ENCODE measurements at places on chromosomes 13 and 19.
A peak's percentile ranks its signal among the peaks of the same experiment; 100 is the strongest.

- DNase-seq = no peak
These were observed 194.0 kb downstream of the SHISA2 start for GRCh38 chr13:25857830-25858229.

DNA sequence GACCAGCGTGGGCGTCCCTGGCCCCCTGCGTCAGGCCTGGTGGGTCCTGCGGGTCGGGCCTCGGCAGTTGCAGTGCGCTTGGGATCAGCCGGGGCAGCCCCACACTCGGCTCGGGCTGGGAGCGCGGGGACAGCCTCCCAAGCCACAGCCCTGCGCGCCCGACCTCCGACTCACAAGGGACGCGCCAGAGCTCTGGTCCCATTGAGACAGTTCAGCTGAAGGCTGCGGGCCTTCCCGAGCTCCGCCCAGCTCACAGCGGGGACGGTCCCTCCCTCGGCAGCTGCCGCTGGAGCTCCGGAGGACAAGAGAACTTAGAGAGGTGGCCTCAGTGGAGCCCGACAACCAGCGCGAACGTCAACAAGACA, 45.7 kb upstream of the ZNF730 start:
- DNase-seq = no peak

- no peak for DNase-seq
These were observed 79.5 kb downstream of the RUBCNL start for GRCh38 chr13:46307554-46307953.

GRCh38 chr19:30090963-30091362, 148.9 kb downstream of the URI1 start:
- DNase-seq = no peak

DNA sequence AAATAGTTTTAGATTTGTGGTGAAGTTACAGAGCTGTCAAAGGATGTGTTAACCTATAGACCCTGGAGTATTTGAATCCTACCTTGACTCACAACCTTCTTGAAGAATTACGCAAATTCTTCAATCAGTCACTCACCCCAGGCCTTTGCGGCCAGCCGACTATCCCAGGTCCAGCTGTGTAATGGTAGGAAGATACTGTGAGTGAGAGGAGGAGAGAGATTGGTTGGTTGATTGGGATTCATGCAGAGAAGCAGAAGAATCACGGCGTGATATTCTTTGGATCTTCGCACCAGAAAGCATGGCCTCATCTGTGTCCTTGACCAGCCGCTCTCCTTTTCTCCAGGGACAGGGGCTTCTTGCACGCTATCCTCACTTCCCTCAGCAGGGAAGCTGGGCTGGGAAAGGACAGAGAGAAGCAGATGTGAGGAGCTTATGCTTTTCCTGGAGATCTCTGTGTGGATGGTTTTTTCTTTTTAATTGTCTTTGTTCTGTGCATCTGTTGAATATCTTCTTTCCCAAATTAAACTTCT, 249.1 kb downstream of the GGACT start:
- DNase-seq = no peak

DNA sequence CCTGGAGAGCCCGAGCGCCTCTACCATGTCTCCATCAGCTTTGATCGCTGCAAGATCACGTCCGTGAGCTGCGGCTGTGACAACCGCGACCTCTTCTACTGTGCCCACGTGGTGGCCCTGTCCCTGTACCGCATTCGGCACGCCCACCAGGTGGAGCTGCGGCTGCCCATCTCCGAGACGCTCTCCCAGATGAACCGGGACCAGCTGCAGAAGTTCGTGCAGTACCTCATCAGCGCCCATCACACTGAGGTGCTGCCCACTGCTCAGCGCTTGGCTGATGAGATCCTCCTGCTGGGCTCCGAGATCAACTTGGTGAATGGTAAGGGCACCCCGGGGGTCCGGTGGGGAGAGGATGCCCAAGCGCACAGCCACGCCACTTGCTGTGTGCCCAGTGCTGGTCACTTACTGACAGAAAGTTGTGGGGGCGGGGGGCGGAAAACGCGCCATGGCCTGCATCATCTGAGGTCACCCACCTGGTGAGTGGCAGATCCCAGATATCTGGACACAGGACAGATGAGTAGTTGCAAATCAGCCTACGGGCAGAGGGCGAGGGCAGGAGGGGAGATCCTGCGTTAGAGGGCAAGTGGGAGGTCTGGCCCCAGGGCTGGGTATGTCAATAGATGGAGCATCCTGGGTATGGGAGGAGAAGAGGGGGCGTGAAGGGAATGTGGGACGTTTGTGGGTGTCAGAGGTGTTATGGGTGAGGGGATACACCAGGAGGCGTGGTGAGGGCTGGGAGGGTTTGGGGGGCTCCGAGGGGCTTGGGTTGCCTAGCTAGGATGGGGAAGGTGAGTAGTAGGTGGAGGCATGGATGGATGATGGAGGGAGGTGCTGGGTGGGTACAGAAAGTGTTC, 9.8 kb downstream of the ZSWIM4 start:
- DNase-seq = no peak

- no peak for DNase-seq
These were observed 155.0 kb downstream of the POSTN start for GRCh38 chr13:37443538-37443937.

DNA sequence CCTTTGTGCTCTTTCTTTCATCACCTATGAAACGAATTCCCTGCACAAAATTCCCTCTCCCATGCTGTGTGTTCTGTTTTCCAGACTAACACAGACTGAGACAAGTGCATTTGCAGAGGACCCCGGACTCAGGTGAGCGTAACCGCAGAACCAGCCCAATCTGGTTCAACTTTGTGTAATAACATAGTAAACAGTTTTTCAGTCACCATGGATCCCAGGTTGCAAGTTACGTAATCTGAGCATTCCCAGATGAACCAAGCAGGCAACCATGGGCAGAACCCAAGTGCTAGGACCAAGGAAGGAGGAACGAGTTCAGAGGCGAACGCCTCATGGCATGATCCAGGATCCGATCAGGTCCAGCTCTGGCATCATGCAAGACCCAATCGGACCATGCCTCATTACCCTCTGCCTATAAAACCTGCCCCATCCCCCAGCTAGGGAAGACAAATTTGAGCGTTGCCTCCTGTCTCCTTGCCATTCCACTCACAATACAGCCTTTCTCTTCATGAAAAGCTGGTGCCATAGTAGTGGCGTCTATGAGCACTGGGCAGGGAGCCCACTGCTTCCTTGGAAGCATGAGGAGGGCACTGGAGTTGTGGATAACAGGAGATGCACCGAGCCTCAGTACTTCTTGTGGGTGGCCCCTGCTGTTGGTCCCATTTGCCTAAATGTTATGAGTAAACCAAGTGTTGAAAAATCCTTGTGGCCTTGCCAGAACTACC, 107.6 kb downstream of the ABCC4 start:
- DNase-seq = no peak

GRCh38 chr13:73708393-73708985, 425.7 kb downstream of the KLF12 start:
- DNase-seq = no peak

- DNase-seq = no peak
These were observed 198.4 kb downstream of the DLEU7 start for GRCh38 chr13:50645092-50645491.

DNA sequence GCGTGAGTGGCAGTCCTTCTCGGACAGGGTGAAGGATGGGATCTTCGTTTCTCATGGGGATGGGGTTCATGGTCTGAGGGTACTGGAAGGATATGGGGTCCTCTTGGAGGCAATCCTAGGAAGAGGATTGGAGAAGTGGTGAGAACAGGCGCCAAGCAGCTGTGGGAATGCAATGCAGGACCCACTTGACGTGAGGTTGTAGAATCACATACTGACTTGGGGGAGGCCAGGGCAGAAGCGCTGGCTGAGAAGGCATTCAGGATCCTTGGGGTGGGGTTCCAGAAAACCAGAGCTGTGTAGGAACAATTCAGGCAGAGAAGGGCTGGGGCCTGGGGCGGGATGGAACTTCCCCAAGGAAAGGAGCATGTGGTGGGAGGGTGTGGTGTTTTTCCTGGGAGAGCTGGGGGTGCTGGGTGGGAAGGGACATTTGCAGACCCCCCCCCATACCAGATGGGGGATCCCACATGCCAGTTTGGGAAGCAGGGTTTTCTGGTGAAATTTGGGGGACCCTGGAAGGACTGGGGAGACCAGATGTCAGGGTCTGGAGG, 852 bp downstream of the KLK1 start:
- no peak for DNase-seq

DNA sequence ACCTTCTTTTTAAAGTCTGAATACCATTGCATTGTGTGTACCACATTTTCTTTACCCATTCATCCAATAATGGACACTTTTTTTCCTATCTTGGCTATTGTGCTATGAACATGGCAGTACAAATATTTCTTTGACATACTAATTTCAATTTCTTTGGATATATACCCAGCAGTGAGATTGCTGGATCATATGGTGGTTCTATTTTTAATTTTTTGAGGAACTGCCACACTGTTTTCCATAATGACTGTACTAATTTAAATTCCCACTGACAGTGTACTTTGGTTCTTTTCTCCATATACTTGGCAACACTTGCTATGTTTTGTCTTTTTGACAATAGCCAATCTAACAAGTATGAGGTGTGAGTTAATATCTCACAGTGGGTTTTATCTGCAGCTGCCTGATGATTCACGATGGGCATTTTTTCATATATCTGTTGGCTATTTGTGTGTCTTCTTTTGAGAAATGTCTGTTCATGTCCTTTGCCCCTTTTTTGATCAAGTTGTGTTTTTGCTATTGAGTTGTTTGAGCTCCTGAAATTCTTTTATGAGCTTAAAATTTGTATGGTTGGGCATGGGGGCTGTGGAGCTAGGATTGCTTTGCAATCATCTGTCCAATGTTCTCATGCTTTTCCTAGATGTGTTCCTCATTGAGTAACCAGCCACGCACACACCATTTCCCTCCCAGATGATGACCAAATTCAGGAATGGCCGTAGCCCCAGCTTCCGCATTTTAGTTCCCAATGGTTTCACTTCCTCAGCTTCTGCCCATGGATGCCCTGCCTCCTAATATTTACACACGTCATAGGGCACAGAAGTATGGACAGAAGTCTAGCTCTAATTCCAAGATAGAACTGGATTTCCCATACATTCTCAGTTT, 380.0 kb upstream of the SGCG start:
- DNase-seq = no peak

- no peak for DNase-seq
These were observed 647.2 kb upstream of the KLHL1 start for GRCh38 chr13:70755456-70755855.

GRCh38 chr13:101499406-101499805, 46.9 kb downstream of the ITGBL1 start:
- no peak for DNase-seq

GRCh38 chr13:98998831-98999638, 21.2 kb upstream of the DOCK9 start:
- DNase-seq = no peak

GRCh38 chr19:55216461-55217198, 7.3 kb upstream of the PTPRH start:
- DNase-seq = no peak

DNA sequence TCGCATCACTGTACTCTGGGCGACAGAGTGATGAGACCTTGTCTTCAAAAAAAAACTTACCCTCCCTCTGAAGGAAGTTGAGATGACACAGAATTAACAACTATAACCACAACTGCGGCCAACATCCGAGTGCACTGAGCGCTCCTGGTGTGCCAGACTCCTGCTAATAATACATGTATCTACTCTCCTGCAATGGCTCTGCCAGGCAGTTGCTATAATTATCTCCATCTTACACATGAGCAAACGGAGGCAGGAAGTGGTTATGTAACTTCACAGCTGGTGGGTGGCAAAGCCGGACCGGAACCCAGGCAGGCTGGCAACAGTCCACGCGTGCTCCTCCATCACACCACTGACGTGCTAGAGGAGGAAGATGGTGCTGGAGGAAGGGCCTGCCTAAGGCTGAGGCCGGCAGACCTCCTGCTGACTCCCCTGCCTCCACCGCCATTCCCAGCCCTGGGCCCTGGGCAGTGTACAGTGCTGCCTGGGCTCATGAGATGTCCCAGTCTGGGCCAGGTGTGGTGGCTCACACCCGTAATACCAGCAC, 12.6 kb downstream of the XRCC1 start:
- DNase-seq = no peak

- no peak for DNase-seq
These were observed 1.3 kb upstream of the DOCK9 start for GRCh38 chr13:98979012-98979660.

DNA sequence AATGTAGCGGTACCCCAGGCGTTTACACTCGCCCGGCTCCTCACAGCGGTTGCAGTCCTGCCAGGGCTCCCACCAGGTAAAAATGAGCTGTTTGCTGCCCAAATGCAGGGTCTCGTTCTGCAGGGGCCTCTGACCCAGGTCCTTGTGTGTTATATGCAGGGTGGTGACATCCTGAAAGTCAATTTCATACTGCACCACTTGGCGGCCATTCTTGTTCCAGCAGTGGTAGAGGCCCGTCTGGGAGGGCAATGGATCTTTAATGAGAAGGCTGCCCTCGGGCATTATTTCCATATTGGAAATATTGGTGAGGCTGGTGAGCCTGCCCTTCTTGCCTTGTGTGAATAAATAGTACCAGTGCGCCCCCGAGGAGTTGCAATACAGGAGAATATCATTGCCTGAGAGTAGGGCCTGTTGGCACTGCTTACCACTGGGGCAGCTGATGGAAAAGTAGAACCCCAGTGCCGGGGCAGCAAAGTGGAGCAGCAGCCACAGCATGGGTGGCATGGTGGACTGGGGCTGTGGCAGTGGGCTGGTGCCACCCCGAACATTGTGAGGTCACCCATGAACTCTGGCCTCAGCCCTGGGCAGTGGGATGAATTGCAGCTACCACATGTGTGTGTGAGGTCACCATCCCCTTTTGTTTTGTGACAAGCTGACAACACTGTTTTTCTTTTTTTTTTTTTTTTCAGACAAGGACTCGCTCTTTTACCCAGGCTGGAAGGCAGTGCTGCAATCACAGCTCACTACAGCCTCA, at the start of gene FAM187B:
Gene FAM187B (minus strand): TSS at position 563 of the 754 bp plus-strand sequence. CDS start 59 bp downstream, at position 504.
- DNase-seq = peak; percentile 72

DNA sequence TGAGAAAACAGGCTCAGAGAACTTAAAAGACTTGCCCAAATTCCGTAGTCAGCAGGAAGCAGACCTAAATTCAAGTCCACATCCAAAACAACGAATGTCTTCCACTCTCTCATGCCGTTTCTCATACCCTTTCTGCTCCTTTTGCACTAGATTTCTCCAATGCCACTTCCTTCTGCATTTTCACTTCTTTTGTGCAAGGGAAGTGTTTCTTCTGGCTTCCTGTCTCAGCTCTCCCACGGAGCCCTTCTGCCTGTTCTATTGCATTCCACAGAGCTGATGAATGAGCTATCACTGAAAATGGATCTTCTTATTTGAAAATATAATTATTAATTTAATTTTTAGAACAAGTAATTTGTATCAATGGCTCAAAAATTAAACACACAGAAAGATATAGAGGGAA, 56.1 kb upstream of the STK24 start:
- DNase-seq = no peak

GRCh38 chr13:111472559-111473460, 152.4 kb downstream of the TEX29 start:
- DNase-seq = no peak

Measured in vagina (tissue), 2 donors.